ENCODE measurements at places on chromosomes 2 and 18. TPM values are rescaled to one million over a fixed set of nuclear protein-coding genes. Genes with fewer than 3 reads are reported as not detected.
A peak's percentile ranks its signal among the peaks of the same experiment; 100 is the strongest.

DNA sequence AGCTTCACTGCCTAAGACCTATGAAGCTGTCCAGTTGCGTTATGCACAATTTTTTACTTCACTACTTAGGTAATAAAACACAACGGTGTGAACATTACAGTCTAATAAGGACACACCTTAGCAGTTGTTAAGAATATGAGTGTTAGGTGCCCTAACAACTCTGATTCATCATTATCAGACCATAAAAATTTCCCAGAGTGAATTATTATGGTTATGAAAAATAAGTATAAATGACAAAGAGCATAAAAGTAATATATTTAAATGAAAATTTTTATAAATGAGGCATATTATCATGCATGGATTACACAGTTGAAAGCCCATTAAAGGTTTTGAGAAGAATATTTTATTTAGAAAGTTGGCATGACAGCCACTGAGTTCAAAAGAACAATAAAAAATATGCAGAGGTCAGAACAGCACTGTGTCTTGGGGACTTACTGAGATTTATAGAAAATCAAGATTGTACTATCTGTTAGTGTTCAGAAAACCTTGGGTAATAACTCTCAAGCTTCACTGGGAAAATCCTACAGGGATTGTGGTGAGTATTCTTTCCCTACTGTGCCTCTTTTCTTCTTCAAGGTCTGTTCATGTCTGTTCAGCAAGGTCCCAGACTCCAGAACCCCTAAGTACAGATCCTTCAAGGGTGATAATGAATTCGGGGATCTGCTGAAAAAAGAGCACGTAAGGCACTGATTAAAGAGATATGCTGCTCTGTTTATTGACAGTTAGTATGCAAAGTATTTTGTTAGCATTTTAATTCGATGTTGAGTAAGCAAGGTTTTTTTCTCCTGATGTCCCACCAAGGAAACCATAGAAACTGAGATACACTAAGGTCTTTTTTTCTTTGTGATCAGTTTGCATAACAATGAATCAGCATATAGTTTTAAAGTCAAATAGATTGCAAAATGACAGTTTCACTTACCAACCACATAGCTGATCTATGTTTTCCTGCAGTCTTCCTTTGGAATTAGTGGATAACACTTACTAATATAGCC is 250.0 kb downstream of the DSEL start:
- H3K4me1 ChIP-seq = peaks cover 47% of the 10 kb centered on the region
- H3K27me3 ChIP-seq = no peaks in the 10 kb centered on the region
- peaks cover 3% of the 10 kb centered on the region for H3K36me3 ChIP-seq
- no peak for DNase-seq

GRCh38 chr2:121089166-121089510 is 195.9 kb downstream of the TFCP2L1 start:
- H3K36me3 ChIP-seq = no peaks in the 10 kb centered on the region
- no peak overlapping the region for H3K27ac ChIP-seq
- peaks cover 42% of the 10 kb centered on the region for H3K27me3 ChIP-seq
- no peak for DNase-seq
- no peaks in the 10 kb centered on the region for H3K4me1 ChIP-seq

- no peak overlapping the region for H3K4me3 ChIP-seq
- DNase-seq = peak; percentile 76
- no peaks in the 10 kb centered on the region for H3K4me1 ChIP-seq
- H3K36me3 ChIP-seq = peaks cover 5% of the 10 kb centered on the region
- no peaks in the 10 kb centered on the region for H3K27me3 ChIP-seq
Observed at GRCh38 chr2:3266925-3267867, 110.4 kb downstream of the EIPR1 start.

The CFAP221 gene
- not detected for total RNA-seq
